Subcutaneous preadipocyte (primary cell): ENCODE measurements at places on chromosomes 6 and 20. TPM values are rescaled to one million over a fixed set of nuclear protein-coding genes. Genes with fewer than 3 reads are reported as not detected.

Gene NMBR
- total RNA-seq: 0.37 TPM in 1 of 2 replicates, not detected in the other

Gene DDX43
- total RNA-seq: 0.39 and 0.73 TPM in 2 replicates

Gene RUNX2
- total RNA-seq: 5.1 and 7.0 TPM in 2 replicates

Gene MEI4
- not detected in 2 replicates for total RNA-seq

Gene PTPRK
- 19.5 and 55.3 TPM in 2 replicates for total RNA-seq

Gene WFDC12
- total RNA-seq: not detected in 2 replicates

Gene OPRL1
- 0.20 and 0.37 TPM in 2 replicates for total RNA-seq

Gene DNMT3B
- total RNA-seq: 4.0 and 4.3 TPM in 2 replicates

Gene HMGCLL1
- total RNA-seq: under 0.01 and 0.37 TPM in 2 replicates

Gene MAP3K5
- 5.9 and 17.4 TPM in 2 replicates for total RNA-seq

Gene CD24
- total RNA-seq: 0.20 TPM in 1 of 2 replicates, not detected in the other

Gene HCRTR2
- total RNA-seq: not detected in 2 replicates

Gene EZR
- 17.3 and 46.1 TPM in 2 replicates for total RNA-seq

Gene KHDRBS2
- not detected in 2 replicates for total RNA-seq

Gene OPN5
- total RNA-seq: not detected in 2 replicates

Gene KHDC1L
- total RNA-seq: not detected in 2 replicates

Gene FABP7
- not detected in 2 replicates for total RNA-seq

Gene GGTLC1
- total RNA-seq: not detected in 2 replicates

Gene RIPOR3
- 2.2 and 19.8 TPM in 2 replicates for total RNA-seq

Gene MTO1
- 32.0 and 38.3 TPM in 2 replicates for total RNA-seq

Gene HLA-DMA
- total RNA-seq: 1.4 and 1.8 TPM in 2 replicates

Gene CCN6
- total RNA-seq: not detected in 2 replicates

Gene RAET1G
- 1.4 and 2.6 TPM in 2 replicates for total RNA-seq

Gene FAXC
- 0.20 and 0.37 TPM in 2 replicates for total RNA-seq

Gene APCDD1L
- total RNA-seq: 1.8 and 3.9 TPM in 2 replicates

Gene MRPS18B
- 118 and 134 TPM in 2 replicates for total RNA-seq

Gene MLN
- not detected in 2 replicates for total RNA-seq

Gene C20orf202
- total RNA-seq: not detected in 2 replicates

Gene FOXP4
- 1.1 and 2.0 TPM in 2 replicates for total RNA-seq

Gene SPATS1
- not detected in 2 replicates for total RNA-seq

Gene NOP56
- 173 and 243 TPM in 2 replicates for total RNA-seq

Gene NRSN1
- not detected in 2 replicates for total RNA-seq

Gene TP53TG5
- total RNA-seq: not detected in 2 replicates
